Fibroblast of lung (primary cell): ENCODE measurements at places on chromosomes 4 and X.
A peak's percentile ranks its signal among the peaks of the same experiment; 100 is the strongest.

DNA sequence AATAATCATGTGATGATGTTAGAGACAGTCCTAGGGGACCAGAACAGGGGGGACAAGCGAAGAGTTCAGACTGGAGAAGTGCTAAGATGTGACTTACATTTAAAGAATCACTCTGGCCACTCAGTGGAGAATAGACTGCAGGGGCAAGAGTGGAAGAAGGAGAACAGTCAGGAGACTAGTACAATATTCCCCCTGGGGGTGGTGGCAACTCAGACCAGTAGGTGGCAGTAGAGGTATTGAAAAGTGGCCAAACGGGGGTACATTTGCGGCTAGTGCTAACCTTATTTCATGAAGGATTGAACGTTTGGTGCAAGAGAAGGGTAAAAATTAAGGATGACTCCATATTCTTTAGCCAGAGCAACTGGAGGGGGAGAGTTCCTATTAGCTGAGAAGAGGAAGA is 2.7 kb upstream of the BMX start:
- DNase-seq, result peak; percentile 18

- DNase-seq, result no peak
Observed at GRCh38 chr4:163110442-163110841, 56.2 kb downstream of the NAF1 start.

DNA sequence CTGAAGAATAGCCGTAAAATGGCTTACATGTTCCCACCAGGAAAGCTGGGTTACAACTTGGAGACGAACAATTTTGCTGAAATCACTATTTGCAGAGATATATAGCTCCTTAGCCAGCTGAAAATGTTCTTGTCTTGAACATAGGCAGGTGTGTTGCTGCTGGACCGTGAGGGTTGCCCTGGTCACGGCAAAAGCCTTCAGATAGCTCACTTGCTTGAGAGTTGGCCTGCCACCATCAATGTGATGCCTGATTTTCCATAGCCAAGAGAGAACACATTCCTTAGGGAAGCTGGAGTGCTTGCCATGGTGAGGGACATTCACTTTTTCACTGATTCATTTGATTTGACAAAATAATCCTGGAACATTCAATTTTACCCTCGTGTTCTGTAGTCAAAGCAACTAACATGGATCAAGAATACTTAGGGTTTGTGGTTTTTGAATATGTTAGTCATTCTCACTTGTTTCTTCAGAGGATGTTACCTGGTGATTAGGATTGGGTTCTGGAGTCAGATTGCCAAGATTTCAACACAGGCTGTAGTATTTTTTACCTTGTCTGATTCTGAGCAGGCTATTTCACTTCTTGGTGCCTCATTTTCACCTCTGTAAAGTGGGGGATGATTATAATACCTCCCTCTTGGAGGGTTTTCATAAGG is 536.9 kb downstream of the RAPGEF2 start:
- DNase-seq, result peak; percentile 49

- DNase-seq, result peak; percentile 7
Observed at GRCh38 chr4:20137176-20137575, 114.5 kb upstream of the SLIT2 start.

- no peak for DNase-seq
Observed at GRCh38 chr4:72899621-72900020, 169.9 kb downstream of the COX18 start.

DNA sequence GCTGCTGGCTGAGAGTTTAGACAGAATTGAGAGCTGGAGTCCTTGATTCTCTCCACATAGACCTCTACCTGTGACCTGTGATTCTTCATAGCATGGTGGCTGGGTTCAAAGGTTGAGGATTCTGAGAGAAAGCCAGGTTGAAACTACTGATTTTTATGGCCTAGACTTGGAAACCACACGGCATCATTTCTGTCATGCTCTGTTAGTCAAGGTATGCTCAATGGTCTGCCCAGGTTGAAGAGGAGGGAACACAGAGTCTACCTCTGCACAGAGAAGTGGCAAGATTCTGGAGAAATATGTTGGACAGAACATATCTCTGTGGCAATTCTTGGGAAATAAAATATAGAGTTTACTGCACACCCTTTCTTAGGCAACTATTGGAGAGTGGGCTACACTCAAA is 57.2 kb upstream of the CXorf66 start:
- no peak for DNase-seq

- DNase-seq, result no peak
Observed at GRCh38 chr4:185309770-185310169, 86.0 kb downstream of the LRP2BP start.

DNA sequence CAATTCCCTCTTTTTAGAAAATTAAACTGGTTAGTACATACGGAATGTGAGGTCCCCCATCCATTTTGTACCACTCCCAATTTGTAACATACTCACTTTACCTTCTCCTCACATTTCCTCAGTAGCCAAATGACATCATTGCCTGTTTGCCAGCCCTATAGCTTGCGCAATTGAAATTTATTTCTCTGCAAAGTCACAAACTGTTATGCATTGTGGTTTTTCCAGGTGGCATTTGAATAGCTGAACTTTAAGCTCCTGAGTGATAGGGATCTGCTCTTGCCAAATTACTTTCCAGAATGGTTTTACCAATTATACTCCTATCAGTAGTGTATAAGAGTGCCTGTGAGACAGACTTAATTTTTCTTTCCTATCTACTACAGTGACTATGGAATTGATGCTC is 7.7 kb downstream of the COL4A5 start:
- DNase-seq, result peak; percentile 56

DNA sequence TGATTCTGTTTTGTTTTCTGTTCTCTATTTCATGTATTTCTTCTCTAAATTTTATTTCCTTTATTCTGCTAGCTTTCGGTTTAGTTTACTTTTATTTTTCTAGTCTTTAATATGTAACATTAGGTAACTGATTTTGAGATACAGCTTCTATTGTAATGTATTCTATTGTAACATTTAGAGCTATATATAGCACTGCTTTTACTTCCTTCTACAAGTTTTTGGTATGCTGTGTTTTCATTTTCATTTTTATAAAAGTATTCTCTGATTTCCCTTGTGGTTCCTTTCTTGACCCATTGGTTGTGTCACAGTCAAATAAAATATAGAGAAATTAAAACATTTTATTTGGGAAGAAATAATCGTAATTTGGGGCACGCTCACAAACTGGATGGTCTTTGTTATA is 13.9 kb upstream of the CT47A1 start:
- DNase-seq, result no peak

DNA sequence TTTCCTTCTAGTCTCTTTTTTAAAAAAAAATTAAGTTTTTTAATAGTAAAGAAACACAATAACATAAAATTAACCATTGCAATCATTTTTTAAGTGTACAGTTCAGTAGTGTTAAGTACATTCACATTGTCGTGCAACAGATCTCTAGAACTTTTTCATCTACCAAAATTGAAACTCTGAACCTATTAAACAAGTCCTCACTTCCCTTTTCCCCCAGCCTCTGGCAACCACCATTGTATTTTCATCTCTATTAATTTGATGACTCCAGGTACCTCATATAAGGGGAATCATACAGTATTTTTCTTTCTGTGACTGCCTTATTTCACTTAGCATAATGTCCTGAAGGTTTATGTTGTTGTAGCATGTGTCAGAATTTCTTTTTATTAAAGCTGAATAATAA is 31.8 kb downstream of the MSL3 start:
- no peak for DNase-seq

DNA sequence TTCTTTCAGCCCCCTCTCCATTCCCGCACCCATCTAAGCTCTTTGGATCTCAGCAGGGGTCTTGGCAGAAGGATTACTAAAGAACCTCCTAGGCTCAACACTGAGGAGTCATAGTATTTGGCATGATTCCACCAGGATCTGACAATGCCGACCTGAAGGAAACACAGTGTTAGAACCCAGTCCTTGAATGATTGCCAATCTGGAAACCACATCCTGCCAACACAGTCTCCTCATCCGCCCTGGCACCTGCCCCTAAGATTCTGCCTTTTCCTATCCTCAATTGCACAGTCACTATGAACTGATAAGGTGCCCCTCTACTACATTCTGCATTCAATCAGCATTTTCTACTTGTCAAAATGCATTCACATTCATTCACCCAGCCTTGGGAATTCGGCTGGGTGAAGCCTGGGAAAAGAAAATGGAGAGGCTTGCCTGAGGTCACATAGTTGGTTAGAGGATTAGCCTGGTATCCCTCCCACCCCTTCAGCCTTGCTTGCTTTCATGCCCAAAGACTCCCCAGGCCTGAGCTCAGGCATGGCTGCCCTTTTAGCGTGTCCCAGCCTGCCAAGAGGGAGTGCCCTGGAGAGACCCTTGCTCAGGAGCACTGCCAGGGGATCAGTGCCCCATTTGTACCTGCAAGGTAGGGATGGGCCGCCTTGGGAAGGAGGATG is 2.2 kb upstream of the CLDN2 start:
- DNase-seq, result peak; percentile 79

DNA sequence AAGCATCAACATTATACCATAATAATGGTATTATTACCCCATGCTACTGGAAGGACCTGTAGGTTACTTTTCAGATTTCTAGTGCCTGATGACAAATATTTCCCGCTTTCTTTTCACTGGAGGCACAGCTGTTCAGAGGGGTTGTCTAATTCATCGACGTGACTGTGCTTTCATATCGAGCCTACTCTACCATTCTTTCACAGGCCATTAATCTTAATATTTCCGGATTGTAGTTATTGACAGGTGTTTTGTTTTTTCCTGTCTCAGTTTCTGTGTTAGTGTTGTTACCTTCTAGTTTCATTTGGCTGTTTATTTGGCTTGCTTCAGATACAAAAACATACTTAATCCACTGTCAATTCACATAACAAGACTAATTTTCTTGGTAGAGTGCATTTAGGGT is 330.9 kb downstream of the SPOCK3 start:
- DNase-seq, result no peak

DNA sequence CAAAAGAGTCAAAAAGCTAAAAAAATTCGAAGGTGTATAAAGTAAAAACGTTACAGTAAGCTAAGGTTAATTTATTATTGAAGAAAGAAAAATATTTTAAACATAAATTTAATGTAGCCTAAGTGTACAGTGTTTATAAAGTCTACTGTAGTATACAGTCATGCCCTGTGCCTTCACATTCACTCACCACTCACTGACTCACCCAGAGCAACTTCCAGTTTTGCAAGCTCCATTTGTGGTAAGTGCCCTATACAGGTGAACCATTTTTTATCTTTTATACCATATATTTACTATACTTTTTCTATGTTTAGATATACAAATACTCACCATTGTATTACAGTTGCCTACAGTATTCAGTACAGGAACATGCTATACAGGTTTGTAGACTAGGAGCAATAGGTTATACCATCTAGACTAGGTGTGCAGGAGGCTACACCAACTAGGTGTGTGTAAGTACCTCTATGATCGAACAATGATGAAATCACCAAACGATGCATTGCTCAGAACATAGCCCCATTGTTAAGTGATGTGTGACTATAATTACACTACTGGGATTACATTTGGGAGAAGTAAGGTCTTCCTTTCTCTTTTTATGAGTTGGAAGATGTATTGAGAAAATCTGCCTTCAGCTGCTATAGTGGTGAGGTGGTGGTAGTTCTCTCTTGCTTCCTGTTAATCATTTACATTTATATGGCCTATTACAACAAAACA is 27.2 kb downstream of the TMSB4X start:
- DNase-seq, result no peak

GRCh38 chr4:176271749-176272148 is 2.7 kb upstream of the ASB5 start:
- peak; percentile 51 for DNase-seq

DNA sequence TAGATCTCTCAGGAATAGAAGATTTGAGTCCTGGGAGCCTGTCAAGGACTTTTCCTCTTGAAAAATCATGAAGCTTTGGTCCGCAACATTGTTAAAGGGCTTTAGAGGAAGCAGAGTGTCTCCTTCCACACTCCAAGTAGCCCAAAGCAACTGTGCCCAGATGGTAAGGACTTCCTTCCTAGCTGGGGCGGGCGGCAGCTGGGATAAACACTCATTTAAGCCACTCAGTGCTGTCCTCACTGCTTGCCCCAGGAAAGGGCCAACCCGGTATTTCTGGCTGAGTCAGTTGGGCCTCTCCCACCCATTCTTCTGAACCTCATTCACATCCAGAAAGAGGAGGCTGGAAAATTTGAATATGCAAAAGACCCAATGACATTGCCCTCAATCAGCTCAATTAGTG is 144.3 kb downstream of the CHIC2 start:
- DNase-seq, result peak; percentile 25

DNA sequence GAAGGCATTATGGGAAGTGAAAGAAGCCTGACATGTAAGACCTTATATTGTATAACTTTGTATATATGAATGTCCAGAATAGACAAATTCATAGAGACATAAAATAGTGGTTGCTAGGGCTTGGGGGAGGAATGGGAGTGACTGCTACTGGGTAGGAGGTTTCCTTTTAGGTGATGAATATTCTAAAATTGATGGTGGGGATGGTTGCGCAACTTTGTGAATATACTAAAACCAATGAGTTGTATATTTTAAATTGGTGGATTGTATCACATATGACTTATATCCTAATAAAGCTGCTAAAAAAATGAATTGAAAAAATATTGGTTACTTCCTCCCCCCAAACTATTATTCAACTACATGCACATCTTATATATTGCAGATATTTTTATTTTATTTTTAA is 70.0 kb downstream of the UCHL1 start:
- DNase-seq, result no peak

DNA sequence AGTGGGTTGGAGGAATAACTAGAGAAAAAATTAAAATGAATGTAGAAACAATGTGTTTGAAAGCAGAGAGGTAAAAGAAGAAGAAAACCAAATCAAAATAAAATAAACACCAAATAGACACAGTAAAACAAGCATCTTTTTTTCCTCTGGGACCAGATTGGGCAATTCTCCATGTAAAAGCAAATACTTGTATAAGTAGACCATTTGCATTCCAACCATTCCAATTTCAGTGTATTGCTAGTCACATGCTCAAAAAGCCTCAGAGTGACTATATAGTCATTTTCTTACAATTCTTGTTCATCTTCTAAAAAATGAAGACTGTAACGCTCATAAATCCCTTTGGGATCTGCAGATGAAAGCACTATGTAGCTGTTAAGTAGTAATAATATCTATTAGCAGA is 969.5 kb downstream of the PCDH18 start:
- DNase-seq, result peak; percentile 49

DNA sequence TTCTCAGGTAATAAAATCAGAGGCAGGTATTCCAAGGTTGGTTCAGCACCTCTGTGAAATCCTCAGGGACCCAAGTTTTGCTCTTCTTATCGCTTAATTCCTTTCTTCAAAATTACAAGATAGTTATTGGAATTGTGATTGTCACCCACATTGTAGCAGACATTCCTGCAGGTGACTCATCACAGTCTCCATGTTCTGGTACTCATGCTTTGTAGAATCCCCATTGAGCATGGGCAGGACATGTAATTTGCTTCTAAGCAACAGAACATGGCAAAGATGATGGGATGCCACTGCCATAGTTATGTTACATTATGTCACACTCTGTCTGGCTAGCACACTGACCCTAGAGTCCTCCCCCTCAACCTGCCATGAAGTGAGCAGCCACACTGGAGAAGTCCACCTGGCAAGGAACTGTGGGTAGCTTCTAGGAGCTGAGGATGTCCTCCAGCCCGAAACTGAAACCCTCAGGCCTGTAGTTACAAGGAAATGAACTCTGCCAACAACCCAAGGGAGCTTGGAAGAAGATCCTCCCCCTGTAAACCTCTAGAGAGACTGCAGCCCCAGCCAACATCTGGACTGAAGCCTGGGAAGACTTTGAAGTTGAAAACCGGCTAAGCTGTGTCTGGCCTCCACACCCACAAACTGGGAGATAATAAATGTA is 58.3 kb upstream of the GUCY1A1 start:
- DNase-seq, result peak; percentile 59
